ENCODE measurements at places on chromosomes 7 and 10.

DNA sequence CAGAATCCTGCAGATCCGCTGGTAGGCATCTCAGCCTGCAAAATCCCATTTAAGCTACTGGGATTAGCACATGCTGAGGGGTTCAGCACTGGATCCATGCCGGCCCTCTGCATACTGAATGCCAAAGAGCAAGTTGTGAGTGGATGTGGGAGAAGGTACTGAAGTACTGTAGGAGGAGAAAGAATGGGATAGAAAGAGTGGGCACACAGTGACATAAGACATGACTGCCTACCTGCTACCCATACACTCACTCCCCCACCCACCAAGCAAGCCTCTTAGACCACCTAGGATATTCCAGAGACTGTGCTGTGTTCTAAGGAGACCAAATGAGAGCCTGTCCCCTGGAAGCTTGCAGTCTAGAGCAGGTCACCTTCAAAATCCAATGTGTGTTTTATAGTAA lies 215.9 kb downstream of the FRMD4A start:
- DNase-seq = no peak

DNA sequence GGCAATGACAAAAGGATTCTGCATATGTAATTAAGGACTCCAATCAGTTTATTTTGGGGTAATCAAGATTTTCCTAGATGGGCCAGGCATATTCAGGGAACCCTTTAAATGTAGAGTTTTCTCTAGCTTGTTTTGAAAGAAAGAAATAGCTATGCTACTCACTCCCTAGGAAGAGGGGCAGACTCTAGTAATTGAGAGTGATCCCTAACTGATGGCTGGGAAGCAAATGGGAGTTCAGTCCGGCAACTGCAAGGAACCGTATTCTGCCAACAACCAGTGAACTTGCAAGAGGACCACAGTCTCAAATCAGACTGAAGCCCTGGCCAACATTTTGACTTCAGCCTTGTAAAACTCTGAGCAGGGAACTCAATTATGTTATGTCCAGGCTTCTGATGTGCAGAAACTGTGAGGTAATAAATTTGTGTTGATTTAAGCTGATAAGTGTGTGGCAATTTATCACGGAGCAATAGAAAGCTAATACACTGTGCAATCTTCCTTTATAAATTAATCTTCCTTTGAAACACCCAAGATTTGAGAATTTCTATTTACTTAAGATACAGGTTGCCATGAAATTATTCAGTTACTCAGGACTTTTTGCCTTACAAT lies 14.0 kb downstream of the AOAH start:
- no peak for DNase-seq

- no peak for DNase-seq
These were observed 8.0 kb upstream of the ACTR3B start for GRCh38 chr7:152751449-152752141.

- no peak for DNase-seq
These were observed 74.8 kb downstream of the PARD3 start for GRCh38 chr10:34740321-34740720.

DNA sequence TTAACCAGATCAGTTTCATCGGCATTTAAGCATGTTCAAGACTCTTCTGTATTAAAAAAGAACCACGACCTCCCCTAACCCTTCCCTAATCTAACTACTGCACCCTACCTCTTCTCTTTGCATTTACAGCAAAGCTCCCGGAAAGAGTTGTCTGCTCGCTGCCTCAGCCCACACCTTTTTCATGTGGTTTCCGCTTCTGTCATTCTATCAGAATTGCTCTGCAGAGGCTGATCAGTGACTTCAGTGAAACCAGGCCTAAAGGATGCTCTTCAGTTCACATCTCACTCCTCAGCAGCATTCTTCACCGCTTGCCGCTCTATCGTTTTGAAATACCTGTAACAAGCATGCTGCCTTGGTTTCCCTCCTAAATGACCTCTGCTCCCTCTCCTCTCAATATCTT lies 160.9 kb downstream of the SDK1 start:
- peak; percentile 30 for DNase-seq

DNA sequence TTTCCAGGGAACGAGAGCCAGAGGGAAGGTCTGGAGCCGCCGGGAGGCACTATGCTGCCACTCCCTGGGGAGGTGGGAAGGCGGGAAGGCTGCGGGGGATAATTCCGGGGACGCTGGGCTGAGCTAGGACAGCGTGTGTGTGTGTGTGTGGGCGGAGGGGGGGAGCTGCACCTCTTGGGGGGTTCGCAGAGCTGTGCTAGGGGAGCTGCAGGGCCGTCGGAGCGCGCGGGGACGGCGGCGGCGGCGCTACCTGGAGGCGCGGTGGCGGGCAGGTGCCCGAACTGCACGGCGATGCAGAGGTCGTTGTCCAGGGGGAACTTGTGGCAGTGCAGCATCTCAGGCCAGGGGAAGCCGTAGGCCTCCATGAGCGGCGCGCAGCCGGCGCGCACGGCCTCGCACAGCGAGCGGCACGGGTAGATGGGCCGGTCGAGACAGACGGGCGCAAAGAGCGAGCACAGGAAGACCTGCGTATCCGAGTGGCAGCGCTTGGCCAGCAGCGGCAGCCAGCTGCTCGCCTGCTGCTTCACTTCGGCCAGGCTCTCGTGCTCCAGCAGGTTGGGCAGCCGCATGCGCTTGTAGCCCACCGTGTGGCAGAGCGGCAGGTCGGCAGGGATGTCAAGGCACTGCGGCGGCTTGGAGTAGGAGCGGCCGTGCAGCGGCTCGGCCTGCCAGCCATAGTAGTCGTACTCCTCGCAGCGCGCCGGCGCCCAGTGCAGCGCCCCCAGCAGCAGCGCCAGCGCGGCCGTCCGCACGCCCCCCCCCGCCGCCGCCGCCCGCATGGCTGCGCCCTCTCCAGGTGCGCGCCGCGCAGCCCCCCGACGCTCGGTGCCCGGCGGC lies 526 bp downstream of the SFRP5 start:
- no peak for DNase-seq

- DNase-seq = no peak
These were observed 673.9 kb downstream of the PARD3 start for GRCh38 chr10:34141032-34141680.

DNA sequence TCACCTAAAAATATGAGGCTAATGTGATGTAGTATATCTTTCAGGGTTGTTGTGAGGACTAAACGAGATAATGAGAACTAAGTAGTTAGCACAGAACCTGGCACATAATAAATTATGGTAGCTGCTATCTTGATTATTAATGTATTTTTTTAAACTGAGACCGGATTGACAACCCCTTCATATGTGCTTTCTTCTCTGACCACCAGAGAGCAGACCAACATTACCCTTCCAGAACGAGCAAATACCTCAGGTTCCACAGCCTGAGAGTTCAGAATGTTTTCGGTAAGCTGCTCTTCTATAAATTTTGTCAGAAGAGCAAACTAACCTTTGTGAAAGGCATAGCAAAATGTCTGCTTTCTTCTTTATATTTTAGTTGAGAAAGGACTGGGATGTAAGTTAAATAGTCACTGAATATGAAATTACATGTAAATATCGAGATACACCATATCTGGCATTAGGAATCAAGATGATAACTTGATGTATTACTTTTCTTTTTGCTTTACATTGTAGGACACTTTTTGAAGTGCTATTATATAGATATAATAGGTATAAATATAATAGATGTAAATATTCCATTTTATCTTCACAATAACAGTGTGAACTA lies 13.6 kb upstream of the BPGM start:
- no peak for DNase-seq

DNA sequence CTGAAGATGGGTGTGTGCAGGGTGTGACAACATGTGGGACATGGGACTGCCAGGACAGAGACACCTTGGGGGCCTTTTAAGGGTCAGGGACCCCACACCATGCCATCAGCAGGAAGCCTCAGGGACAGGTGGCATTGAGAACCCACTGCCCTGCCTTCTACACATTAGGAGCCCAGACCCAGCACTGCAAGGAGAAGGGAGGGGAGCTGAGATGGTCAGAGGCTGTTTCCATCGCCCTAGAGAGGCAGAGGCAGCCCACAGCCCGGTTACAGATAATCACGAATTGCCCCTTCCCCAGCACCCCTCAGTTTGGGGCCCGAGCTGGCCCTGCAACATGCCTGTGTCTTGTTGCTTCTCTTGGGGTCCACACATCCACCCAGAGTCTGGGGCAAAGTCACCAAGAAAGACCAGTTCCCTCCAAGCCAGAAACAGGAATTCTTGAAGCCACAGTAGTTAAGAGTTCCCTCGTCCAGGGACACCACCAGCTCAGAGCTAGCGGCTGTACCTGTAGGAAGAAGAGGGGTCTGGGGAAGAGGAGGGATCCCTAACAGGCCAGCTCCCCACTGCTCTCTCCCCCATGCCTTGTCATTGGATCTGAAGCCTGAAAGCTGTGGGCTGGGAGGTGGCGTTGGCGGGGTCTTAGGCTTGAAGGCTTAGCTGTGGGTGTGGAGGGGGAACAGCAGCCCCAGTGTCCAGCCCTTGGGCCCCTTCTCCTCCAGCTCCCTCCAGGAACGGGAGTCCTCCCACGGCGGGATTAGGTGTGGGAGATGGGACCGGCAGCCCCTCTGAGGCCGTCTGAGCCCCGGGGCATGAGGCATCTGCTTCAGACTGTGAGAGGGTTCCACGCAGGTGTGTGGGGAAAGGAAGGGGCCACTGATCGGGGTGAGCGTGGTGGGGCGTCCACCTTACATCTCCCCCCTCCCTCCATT lies 44.8 kb upstream of the ELFN1 start:
- no peak for DNase-seq

DNA sequence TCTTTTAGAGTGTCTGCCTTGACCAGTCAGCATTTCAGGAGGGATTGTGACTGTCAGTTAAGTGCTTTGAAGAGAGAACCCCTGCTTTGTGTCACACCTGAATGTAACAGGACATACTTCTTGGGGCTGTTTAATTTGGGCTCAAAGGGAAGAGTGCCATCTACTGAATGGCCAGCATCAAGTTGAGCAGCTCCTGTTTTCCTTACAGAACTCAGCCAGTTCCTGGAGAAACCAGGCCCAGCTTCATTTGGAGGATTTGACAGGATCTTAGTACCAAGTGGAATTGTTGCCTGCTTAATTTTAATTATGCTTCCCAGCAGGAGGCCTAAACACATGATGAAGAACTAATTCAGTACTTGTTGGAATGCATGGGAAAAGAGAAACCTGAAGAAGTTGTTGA lies 8.3 kb downstream of the ADD3 start:
- no peak for DNase-seq

DNA sequence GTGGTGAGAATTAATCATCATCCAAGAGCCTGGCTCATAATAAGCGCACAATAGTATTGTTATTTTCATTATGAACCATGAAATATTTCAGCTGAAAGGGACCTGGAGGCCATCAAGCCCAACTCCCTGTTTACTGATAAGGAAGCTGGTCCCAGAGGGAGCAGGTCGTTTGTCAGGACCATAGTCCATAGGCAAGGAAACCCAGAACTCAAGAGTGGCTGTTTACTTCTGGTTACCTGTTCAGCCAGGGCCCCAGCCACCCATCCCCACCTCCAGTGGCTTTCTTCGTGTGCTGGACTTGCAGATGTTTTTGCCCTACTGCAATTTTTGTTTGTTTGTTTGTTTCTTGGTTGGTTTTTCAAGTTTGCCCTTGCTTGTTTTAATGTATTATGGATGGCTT lies 152.0 kb downstream of the TPST1 start:
- DNase-seq = no peak

DNA sequence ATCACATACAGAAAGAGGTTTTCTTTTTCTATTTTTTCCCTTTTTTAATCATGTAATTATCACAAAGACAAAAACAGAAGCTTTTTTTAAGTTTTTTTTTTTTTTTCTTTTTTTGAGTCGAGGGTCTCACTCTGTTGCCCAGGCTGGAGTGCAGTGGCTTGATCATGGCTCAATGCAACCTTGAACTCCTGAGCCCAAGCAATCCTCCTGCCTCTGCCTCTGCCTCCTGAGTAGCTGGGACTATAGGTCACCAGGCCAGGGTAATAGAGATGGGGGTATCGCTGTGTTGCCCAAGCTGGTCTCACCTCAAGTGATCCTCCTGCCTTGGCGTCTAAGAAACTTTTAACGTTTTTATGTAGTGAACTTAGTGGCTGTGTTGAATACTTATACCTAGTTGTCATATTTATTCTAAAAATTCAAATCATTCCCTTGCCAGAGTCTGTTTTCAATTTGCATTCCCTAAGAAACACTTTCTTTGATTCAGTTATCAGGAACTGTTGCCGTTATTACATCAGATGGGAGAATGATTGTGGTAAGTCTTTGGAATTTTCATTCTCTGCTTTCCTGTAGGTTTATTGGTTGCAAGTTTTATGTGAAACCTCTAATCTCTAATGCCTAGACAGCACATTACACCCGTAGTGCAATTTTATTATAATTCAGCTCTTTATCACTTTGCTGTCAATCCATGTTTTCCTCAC lies 1.3 kb downstream of the LSM8 start:
- DNase-seq = no peak

DNA sequence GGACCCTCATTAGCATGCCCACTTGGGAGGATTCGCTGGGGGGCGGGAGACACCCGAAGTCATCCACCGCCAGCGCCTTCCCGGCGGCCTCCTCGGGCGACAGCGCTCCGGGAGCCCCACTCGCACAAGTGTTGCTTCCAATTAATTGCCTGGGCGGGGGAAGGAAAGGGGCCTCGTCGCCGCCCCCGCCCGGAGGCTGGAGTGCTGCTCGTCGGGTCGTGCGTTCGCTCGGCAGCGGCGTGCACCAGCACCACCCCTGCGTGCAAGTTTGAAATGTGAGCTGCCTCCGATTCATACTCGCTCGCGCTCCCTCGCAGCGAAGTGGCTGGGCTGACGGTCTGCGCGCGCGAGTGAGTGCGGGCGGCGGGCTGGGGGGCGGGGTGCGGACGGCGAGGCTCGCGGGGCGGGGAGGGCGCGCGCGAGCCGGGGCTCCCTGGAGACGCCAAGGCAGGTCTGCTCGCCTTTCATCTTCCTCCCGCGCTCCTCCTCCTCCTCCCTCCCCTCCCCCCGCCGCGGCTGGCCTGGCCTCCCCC lies 104.6 kb upstream of the PPIF start:
- DNase-seq = no peak

DNA sequence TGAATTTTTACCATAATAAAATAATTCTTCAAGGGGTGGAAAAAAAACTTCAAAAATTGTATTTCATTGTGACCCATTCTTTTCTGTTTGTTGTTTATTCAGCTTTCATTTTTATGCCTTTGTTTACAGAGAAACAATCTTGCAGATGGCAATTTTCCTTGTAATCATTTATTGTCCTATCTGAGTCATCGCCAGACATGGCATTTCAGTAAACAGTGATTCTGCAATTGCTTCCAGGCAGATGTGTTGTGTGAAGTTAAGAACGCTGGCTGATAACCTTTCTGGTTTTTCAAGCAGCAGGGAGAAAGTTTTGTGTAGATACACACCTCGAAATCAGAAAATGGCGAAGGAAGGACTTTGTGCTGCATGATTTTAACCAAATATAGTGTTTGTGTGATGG lies 80.7 kb upstream of the RPA3 start:
- no peak for DNase-seq

All from stimulated activated CD8-positive, alpha-beta memory T cell treated with anti-CD3 and anti-CD28 coated beads, Interleukin-12 subunit alpha, Interleukin-12 subunit beta, amount 100 ng/mL, for 1 hour (primary cell).